ENCODE measurements at places on chromosomes 3 and 15.

GRCh38 chr3:104896624-104897023, 470.1 kb upstream of the ALCAM start:
- DNase-seq = no peak

DNA sequence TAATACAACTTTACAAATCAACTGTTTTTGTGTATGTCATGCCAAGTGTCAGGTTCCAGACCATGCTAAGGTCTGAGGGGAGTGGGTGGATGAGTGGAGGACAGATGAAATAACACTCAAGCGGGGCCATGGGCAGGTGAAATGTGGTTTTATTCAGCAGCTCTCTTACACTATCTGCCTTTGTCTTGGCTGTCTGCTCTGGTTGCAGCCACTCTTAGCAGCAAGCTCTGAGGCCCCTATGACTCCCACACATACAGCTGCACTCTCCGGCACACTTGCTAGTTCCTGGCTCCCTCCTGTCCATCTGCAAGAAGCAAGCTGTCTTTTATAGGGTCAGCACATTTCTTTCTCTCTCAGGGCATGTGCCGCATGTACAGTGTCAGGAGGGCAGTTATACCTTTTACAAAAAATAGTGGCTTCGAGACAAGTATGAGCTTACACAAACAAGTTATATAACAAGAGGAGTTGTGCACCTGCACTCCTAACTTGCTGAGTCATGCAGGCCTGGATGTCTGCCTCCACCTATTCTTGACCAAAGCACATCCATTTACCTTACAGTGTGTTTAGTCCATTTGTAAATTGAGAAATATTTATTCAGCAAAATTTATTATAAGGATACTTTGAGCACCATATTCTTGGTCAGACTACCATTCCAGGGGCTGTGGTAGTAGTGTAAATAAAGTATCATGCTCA, 683.7 kb upstream of the CBLB start:
- DNase-seq = no peak

DNA sequence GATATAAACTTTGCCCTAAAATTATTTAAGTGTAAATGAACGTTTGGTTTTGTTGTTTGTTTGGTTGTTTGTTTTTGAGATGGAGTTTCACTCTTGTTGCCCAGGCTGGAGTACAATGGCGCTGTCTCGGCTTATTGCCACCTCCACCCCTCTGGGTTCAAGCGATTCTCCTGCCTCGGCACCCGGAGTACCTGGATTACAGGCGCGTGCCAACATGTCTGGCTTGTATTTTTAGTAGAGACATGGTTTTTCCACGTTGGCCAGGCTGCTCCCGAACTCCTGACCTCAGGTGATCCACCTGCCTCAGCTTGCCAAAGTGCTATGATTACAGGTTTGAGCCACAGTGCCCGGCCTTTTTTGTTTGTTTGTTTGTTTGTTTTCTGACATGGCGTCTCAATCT, 87.9 kb upstream of the CHD2 start:
- DNase-seq = no peak

- no peak for DNase-seq
Observed at GRCh38 chr3:153978006-153978405, 143.2 kb upstream of the ARHGEF26 start.

DNA sequence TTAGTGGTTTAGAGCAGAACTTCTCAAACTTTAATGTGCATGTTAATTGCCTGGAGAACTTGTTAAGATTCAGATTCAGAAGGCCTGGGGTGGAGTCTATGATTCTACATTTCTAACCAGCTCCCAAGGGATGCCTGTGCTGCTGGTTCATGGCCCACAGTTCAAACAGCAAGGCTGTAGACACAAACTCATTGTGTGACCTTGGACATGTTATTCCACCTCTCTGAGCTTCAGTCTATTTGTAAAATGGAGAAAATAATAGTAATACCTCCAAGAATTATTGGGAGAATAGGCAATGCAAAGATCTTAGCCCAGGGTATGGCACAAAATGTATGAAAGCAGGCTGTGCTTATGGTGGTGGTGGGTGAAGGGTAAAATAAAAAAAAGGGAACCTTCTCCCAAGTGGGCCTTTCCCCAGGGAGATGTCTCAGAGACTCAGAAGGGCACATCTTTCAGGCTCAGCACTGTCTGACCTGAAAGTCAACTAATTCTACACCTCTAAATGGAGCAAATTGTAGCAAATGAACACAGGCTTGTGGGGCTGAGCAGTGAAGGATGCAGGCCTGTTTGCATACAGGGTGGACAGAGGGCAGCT, 176.0 kb upstream of the TRIM42 start:
- DNase-seq = no peak

DNA sequence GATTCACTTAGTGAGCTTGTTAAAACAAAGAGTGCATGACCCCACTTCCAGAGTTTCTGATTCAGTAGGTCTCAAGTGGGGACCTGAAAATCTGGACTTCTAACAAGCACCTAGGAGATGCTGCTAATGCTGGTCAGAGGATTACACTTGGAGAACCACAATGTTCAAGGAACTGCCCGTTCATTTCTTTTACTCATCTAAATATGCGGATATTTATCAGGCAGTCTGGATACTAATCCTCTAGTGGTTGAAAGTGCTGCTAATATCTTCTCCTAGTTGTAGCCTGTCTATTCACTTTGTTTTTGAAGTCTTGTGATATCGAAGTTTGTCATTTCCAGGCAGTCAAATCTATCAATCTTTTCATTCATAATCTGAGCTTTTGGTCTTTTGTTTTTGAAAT, 86.8 kb downstream of the RFX7 start:
- DNase-seq = no peak

All from stimulated activated CD8-positive, alpha-beta memory T cell treated with anti-CD3 and anti-CD28 coated beads, Interleukin-2, amount 100 ng/mL, for 1 hour (primary cell).